ENCODE measurements at places on chromosomes 16 and 17. TPM values are rescaled to one million over a fixed set of nuclear protein-coding genes. Genes with fewer than 3 reads are reported as not detected.

The ITGB4 gene
- total RNA-seq = 2.2 TPM

- H3K27me3 ChIP-seq = peaks cover 3% of the 10 kb centered on the region
- DNase-seq = no peak
- H3K27ac ChIP-seq = no peak overlapping the region
Observed at GRCh38 chr17:40372031-40372430, 7.5 kb upstream of the GJD3 start.

The OGFOD1 gene
- 45.6 TPM for total RNA-seq

GRCh38 chr16:11107780-11108465, 148.1 kb downstream of the SOCS1 start:
- H3K4me1 ChIP-seq = peaks cover 39% of the 10 kb centered on the region
- no peak overlapping the region for H3K27ac ChIP-seq
- peaks cover 21% of the 10 kb centered on the region for H3K36me3 ChIP-seq
- no peak for DNase-seq
- H3K4me3 ChIP-seq = no peak overlapping the region

DNA sequence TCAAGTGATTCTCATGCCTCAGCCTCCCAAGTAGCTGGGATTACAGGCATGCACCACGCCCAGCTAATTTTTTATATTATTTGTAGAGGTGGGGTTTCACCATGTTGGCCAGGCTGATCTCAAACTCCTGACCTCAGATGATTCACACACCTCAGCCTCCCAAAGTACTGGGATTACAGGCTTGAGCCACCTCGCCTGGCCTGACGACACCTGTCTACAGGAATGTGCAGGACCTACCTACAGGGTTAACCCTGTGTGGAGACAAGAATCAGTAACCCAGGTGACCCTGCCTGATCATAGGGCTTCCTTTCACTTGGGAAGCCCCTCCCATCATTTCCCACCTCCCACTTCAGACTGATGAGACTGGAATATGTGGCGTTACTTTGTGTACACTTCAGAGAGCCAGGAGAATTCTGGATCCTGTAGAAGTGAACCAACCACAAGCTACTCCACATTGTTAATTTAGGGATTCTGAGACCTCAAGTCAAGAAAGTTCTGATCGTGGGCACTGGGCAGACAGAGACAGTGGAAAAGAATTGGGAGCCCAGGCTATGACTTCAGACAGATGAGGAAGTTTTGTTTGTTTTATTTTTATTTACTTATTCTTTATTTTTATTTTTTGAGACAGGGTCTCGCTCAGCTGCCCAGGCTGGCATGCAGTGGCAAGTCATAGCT, 5.7 kb upstream of the MILR1 start:
- peaks cover 3% of the 10 kb centered on the region for H3K36me3 ChIP-seq
- no peak for DNase-seq
- H3K4me1 ChIP-seq = peaks cover 22% of the 10 kb centered on the region
- no peak overlapping the region for H3K4me3 ChIP-seq
- no peaks in the 10 kb centered on the region for H3K27me3 ChIP-seq

- H3K27ac ChIP-seq = no peak overlapping the region
- DNase-seq = no peak
- no peak overlapping the region for H3K4me3 ChIP-seq
- H3K4me1 ChIP-seq = peaks cover 8% of the 10 kb centered on the region
Observed at GRCh38 chr17:4009186-4009785, 45.0 kb upstream of the ATP2A3 start.

- no peak for DNase-seq
- no peak overlapping the region for H3K27ac ChIP-seq
- H3K36me3 ChIP-seq = no peaks in the 10 kb centered on the region
- no peak overlapping the region for H3K4me3 ChIP-seq
- peaks cover 7% of the 10 kb centered on the region for H3K27me3 ChIP-seq
Observed at GRCh38 chr17:21517538-21518293, 141.6 kb downstream of the KCNJ12 start.

- H3K36me3 ChIP-seq = no peaks in the 10 kb centered on the region
- H3K4me1 ChIP-seq = no peaks in the 10 kb centered on the region
- no peak overlapping the region for H3K4me3 ChIP-seq
- no peaks in the 10 kb centered on the region for H3K27me3 ChIP-seq
Observed at GRCh38 chr16:66901626-66902025, 17.1 kb downstream of the CDH16 start.

The ITGA2B gene
- not detected for total RNA-seq

GRCh38 chr16:87331241-87331801, 14.1 kb upstream of the C16orf95 start:
- DNase-seq = no peak
- H3K27me3 ChIP-seq = no peaks in the 10 kb centered on the region
- no peaks in the 10 kb centered on the region for H3K4me1 ChIP-seq
- H3K4me3 ChIP-seq = no peak overlapping the region
- H3K27ac ChIP-seq = no peak overlapping the region
